Right lung (tissue), 10 donors: ENCODE measurements at places on chromosomes 12 and 14. TPM values are rescaled to one million over a fixed set of nuclear protein-coding genes. Genes with fewer than 3 reads are reported as not detected.

The AKAP6 gene
- 3.3 TPM for polyA plus RNA-seq

The CELA1 gene
- not detected for polyA plus RNA-seq

The NRDE2 gene
- polyA plus RNA-seq, result 20.0 TPM

The CRACR2A gene
- polyA plus RNA-seq, result 3.0 TPM

The KRT79 gene
- polyA plus RNA-seq, result not detected

DNA sequence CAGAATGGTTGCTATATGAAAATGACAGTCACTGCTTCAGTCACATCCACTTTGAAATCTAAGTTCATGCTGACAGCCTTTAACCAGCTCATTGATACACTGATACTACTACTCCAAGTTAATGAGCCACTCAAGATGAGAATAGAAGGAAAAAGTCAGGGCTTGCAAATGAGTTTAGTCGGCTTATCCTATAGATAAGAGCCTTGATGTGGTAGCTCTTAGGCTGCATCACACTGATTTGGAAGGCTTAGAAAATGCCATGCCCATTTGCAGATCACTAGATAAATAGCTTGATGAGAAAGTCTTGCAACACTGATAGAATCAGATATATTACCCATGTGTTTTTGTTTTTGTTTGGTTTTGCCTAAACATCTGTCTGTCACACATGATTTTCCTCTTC is 251.4 kb upstream of the ATXN7L3B start:
- no peak for DNase-seq

GRCh38 chr12:100926669-100927248 is 132.2 kb downstream of the ANO4 start:
- no peak for DNase-seq

GRCh38 chr14:93219103-93219726 is 12.2 kb downstream of the UBR7 start:
- DNase-seq, result no peak

GRCh38 chr12:71300772-71301675 is 138.6 kb upstream of the LGR5 start:
- DNase-seq, result no peak

- no peak for DNase-seq
Observed at GRCh38 chr12:122076743-122077495, 1.6 kb upstream of the MLXIP start.

GRCh38 chr12:29329411-29329810 is 51.6 kb downstream of the ERGIC2 start:
- no peak for DNase-seq

- no peak for DNase-seq
Observed at GRCh38 chr12:117547209-117547608, 185.8 kb upstream of the NOS1 start.

DNA sequence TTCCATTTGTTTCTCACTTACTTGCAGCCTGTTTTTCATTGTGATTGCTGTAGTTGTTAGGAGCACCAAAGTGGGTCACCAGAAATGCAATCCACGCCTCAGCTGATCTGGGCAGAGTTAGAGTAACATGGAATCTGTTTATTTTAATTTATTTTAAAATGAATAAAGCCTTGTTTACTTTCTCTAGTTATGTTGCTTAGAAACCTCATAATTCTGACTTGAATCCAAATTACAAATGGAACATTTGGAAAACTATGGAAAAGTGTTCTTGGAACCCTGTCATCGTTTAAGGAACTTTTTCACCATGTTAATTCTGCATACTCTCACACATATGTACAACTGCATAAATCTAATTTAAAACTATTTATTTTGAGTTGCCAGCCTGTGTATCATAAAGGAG is 92.2 kb upstream of the DAAM1 start:
- DNase-seq, result peak; percentile 49
